Stimulated activated CD4-positive, alpha-beta T cell treated with anti-CD3 and anti-CD28 coated beads, TNF-alpha, amount 100 ng/mL, for 1 hour (primary cell): ENCODE measurements at places on chromosomes 16 and 17.

DNA sequence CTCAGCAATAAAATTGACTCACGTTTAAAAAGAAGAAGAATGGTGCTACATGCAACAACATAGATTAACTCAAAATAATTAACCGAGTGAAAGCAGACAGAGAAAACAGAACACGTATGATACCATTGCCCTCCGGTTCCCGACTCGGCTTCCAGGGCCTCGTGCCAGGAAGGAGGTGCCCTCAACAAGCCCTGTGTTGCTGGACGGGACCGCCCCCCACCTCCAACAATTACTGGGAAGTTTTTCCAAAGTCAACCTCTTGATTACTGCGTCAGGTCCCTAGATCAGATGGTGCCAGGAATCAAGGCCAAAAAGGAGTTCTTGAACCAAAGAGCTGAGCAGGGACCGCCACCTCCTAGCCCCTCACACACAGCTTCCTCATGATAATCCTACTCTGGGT is 20.4 kb downstream of the DNAH17 start:
- no peak for DNase-seq

GRCh38 chr17:59190806-59191205 is 19.0 kb upstream of the SMG8 start:
- DNase-seq: no peak

GRCh38 chr17:57535249-57535966 is 209.7 kb downstream of the CCDC182 start:
- no peak for DNase-seq

DNA sequence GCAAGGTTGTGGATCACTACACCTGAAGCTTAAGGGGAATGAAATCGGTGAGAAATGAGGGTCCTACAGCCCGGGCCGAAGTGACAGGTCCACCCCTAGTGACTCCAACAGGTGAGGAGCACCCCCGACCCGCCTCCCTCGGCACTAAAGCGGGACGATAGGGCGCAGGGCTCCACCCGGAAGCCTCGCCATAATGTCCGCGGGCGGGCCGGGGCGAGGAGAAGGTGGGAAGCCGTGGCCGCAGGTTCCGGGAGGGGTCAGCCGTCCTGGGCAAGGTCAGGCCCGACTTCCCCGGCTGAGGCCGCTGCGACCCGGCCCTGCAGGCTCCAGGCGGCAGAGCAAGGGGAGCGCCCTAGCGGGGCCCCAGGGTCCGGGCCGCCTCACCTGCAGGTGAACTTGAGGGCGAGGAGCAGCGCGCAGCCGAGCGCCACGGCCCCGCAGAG is 543 bp downstream of the TXNDC11 start:
- DNase-seq: peak; percentile 1

- DNase-seq: no peak
These were observed 63.0 kb upstream of the MED9 start for GRCh38 chr17:17413821-17414220.

DNA sequence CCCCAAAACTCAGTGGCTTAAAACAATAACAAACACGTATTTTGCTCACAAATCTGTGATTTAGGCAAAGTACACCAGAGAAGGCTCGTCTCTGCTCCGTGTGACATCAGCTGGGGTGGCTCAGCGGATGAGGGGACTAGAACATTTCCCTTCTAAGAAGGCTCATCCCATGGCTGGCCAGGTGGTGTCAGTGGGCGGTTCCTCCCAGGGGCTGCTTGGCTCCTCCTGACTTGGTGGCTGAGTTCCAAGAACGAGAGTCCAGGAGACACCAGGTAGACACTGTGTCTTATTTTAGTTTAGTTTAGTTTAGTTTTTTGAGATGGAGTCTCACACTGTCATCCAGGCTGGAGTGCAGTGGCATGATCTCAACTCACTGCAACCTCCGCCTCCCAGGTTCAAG is 5.6 kb upstream of the CHMP6 start:
- DNase-seq: no peak

DNA sequence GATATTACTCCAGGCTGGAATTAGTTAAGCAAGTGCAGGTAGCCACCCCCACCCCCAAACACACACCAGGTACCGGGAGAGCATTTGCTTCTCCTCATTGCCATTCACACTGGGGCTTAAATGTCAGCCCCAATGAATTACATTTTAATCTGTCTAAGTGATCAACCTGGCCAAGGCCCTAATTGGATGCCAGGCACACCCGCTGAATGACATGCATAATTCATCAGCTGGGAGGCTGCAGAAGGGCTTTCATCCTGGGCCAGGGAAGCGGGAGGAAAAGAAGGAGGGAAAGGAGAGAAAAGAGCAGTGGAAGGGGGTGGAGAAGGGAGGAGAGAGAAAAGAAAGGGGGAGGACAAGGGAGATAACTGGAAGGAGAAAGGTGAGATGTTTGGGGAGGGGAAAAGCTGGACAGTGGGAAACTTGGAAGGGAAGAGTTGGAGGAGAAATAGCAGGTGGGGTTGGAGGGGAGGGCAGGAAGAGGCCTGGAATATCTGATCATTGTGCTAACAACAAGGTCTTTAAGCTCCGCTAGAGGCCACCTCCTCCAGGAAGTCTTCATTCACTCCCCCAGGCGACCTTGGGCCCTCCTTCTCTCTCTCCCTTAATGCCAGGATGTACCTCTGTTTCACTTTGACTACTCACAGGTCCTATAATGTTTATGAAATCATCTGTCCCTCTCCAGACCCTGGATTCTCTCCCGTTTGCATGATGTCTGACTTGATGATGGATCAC is 40.1 kb upstream of the CES5A start:
- no peak for DNase-seq

DNA sequence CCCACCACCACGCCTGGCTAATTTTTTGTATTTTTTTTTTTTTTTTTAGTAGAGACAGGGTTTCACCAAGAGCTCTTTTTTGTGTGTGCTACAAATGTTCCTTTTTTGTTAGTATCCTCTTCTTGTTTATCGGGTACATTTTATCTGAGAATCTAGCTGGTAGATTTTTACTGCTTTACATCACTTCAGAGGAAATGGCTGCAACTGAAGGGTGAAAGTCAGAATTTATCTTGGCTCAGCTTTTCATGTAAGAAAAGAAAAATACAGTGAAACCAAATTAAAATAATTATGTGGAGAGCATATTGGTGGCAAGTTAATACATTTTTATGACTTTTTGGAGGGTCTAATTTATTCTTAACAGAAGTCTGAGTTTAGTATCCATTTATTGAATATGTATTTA is 26.0 kb downstream of the CBFB start:
- no peak for DNase-seq

DNA sequence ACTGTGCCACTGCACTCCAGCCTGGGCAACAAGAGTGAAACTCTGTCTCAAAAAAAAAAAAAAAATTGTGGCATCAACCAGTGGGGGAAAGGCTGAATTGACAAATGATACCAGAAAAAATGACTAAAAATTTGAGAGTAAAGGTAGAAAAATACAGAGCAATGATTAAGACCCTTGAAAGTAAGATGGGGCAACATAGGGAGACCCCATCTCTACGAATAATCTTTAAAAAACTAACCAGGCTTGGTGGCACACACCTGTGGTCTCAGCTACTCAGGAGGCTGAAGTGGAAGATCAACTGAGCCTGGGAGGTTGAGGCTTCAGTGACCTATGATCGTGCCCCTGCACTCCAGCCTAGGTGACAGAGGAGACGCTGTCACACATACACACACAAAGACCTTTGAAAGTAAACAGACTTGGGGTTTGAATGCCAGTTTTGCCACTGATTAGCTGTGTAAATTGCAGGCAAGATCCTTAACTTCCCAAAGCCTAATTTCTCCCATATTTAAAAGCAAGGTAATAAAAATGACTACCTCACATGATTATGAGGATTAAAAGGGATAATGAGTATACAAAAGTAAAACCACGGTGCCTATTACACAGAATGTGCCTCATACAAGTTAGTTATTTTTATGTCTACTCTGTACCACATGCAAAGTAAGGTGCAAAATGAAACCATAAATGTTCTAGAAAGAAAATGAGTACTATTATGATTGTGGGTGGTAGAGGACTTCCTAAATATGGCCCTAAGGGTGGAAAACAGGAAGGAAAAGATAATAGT is 21.7 kb upstream of the PAFAH1B1 start:
- no peak for DNase-seq

GRCh38 chr17:41267711-41268110 is 2.5 kb downstream of the KRTAP9-6 start:
- DNase-seq: no peak

DNA sequence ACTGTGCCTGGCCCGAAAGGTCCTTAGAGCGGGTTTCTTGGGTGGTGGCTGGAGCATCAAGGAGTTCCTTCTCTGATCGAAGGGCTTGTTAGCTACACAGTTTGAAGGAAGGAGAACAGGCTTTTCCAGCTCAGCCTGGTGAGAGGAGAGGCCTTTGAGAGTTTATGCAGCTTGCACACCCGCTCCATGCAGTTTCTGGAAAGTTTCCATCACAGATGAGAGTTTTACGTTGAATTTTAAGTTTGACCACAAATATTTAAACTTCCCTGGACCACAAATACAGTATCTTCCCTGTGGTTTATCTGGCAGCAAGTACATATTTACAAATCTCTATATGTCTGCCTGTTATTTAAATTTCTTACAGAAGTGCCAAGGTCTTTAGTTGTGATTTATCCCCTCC is 56.8 kb downstream of the HIC1 start:
- no peak for DNase-seq

DNA sequence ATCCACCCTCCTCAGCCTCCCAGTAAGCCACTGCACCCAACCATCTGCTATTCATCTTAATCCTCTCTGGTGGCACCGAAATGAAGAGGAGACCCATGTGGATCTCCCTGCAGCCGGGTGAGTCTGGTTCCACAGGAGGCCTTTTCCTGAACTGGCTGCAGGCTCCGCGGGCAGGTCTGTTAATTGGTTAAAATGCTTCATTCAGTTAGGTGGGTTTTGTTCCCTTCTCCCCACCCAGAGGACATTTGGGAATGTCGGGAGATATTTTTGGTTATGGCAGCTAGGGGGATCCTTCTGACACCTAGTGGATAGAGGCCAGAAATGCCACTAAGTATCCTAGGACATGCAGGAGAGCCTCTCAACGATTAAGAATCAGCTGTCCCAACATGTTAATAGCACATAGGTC is 16.7 kb downstream of the C16orf54 start:
- DNase-seq: no peak

- DNase-seq: no peak
These were observed 50.6 kb downstream of the NTN1 start for GRCh38 chr17:9071811-9072498.

DNA sequence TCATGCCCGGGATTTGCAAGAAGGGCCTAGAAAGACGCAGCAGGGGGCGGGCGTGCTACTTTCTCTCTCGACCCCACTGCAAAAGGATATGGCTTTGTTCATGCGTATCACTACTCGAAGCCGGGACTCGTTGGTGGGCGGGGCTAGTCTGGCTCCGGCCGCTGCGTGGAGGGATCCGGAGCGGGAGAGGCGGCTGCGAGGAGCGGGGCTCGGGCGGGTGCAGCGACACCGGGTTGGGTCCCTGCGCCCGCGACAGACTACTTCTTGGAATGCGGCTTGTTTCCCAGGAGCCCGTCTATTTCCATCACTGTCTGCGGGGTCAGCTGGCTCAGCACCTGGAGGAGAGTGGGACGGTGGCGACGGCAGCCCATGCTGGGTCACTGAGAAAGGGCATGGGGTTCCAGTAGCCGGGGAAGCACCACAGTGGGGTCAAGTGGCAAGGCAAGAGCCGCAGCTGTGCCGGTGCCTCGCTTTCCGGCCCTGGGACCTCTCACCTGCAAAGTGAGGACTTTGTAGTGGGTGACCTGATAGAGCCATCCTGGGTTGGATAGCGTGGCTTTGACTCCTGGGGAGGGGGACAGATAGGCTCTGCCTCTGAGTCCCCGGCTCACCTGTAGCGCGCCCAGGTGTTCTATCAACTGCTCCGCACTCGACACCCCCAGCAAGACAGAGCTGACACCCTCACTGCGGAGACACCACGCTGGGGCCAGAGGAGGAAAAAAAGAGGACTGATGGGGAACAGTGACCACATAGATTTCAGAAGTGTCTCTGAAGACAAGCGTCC is 6.6 kb downstream of the KCNAB3 start:
- DNase-seq: peak; percentile 64

DNA sequence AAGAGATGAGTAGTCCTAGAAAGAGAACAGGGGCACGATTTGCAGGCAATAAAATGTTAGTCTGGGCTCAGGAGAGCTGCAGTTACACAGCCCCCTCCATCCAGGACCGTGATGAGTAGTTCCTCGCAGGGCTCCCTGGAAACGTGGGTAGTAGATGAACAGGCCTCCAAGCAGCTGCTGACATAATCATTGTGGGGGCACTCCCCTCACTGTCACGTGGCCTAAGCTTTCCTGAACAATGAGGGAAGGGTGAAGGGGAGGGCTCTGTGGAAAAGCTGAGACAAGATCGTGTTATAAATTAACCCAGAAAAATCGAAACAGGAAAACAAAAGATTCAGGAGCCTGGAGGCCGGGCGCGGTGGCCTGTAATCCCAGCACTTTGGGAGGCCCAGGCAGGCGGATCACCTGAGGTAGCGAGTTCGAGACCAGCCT is 1.3 kb upstream of the PER1 start:
- DNase-seq: no peak

GRCh38 chr16:30052671-30053372 is 12.7 kb upstream of the ALDOA start:
- peak; percentile 84 for DNase-seq

DNA sequence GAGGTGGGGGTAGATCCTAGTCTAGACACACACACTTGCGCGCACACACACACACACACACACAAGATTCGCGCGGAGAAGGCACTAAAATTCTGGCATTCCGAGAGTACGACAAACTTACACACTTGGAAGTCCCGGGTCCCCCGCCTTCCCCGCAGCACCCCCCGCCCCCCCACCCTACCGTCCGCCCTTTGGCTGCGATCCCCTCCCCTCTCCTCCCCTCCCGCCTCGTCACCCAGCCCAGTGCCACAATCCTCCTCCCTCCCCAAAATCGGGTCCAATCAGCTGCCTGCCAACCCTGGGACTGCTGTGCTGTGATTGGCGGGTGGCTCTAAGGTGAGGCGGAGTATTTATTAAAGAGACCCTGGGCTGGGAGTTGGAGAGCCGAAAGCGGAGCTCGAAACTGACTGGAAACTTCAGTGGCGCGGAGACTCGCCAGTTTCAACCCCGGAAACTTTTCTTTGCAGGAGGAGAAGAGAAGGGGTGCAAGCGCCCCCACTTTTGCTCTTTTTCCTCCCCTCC is at the start of gene SOX9:
Gene SOX9, plus strand, starts transcription at position 379 of the 522 bp plus-strand sequence. CDS start 372 bp downstream, outside the sequence.
- no peak for DNase-seq

GRCh38 chr17:74430385-74430705 is 1.5 kb upstream of the GPRC5C start:
- no peak for DNase-seq

GRCh38 chr17:57927048-57927723 is 28.0 kb downstream of the CUEDC1 start:
- no peak for DNase-seq

GRCh38 chr17:79948406-79948944 is 87.2 kb downstream of the TBC1D16 start:
- DNase-seq: no peak

GRCh38 chr16:89303617-89304016 is 86.1 kb downstream of the ZNF778 start:
- no peak for DNase-seq

DNA sequence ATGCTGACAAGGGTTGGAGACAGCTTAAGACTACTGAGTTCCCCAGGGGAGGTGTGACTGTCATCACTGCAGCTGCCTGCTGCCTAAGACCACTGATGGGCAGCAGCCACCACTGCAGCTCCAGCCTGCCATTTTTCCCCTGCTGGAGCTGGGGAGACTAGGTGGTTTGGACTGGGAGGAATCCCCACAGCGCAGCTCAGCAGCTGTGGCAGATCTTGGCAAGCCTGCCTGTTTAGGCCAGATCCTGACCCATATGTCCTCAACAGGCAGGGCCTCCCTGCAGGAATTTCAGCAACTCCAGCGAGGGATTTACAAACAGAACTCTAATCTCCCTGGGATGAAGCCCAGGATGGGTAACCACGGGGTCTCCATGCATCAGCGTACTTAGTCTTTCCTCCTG is 356.4 kb upstream of the TOM1L1 start:
- no peak for DNase-seq
